ENCODE measurements at places on chromosomes 3 and 15. TPM values are rescaled to one million over a fixed set of nuclear protein-coding genes. Genes with fewer than 3 reads are reported as not detected.

- DNase-seq, result no peak
These were observed 52.6 kb upstream of the SEC61A1 start for GRCh38 chr3:127999509-128000106.

The SCN5A gene
- polyA plus RNA-seq, result 0.01 TPM

GRCh38 chr3:128067489-128067888 is 15.3 kb downstream of the SEC61A1 start:
- DNase-seq, result no peak

DNA sequence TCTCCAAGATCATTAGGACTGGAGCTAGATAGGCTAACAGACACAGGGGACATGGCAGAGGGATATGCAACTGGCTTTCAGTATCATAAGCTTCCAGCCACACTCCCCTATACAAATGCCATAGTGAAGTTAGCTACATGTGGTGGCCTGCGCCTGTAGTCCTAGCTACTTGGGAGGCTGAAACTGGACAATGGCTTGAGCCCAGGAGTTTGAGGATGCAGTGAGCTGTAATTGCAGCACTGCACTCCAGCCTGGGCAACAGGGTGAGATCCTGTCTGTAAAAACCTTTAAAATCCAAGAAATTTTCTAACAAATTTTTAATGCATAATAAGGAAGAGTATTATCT is 37.3 kb downstream of the DLG1 start:
- DNase-seq, result no peak

The GRK7 gene
- 0.07 TPM for polyA plus RNA-seq

GRCh38 chr3:141266797-141267555 is 35.4 kb downstream of the PXYLP1 start:
- DNase-seq, result peak; percentile 60

DNA sequence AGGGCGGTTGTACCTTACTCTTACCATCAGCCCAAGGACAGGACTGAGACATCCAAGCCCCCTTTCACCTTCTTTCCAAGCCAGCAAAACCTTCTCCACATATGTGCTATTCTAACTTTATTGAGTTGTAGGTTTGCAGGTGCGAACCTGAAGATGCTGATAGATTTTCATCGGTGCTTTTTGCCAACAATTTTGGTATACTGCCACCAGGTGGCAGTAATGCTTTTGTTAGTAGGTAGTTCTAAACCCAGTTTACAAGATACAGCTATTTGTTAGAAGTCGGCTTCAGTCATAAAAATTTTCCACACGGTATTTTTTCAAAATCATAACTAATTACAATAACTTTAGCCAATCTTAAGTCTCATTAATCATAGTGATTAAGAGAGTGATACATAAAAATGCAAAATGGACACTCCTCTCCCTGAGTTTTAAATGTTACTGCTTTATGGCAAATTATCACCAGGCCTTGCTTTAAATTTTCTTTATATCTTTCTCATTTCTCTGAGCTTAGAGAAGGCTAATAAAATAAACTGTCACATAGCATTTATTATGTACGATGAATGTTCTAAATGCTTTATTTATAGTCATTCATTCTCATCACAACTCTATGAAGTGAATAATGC is 636 bp downstream of the TBC1D21 start:
- peak; percentile 53 for DNase-seq

DNA sequence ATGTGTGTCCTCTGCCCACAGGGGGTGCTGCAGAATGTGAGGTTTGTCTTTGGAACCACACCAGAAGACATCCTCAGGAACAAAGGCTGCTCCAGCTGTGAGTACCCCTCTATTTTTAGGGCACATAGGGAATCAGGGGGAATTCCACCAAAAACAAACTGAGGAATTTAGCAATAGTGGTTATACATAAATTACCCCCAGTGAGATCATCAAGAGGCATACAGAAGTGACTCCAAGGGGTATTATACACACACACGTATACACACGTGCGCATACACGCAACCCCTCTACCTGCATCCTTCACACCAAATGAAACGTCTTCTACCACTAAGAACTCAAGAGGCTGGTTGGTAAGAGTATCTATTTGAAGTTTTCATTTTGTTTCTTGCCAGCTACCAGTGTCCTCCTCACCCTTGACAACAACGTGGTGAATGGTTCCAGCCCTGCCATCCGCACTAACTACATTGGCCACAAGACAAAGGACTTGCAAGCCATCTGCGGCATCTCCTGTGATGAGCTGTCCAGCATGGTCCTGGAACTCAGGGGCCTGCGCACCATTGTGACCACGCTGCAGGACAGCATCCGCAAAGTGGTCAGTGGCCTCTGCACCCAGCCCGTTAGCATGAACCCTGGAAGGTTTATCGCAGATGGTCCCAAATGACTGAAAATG is 2.9 kb downstream of the THBS1 start:
- DNase-seq, result no peak

DNA sequence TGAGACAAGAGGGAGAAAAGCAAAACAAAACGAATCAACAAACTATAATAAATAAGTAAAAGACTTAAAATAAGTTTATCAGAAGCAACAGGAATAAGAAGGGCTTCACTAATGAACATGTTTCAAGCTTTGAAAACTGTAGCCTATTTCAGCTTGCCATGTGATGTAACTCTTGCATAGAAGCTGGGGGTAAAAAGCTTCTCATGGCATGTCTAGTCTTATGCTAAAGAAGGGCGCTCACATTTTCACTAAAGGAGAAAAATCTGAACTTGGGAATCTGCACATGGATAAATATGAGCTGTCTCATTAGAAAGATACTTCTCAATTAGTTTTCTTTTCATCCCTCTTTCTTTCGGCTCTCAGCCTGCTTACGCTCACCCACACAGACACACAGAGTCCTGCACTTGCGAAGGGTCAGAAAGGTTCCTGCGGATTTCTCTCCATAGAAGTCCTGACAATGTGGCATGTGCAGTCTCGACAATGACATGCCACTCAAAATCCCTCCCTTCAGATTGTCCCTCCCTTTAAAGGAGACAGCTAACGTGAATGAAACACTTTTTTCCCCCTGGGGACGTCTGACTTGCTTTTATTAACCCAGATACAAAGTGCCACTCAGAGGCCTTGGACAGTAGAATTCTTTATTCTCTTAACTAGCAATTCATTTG is 568.9 kb upstream of the NR2F2 start:
- DNase-seq, result no peak

The P2RY1 gene
- 0.09 TPM for polyA plus RNA-seq

- peak; percentile 83 for DNase-seq
These were observed 55.0 kb upstream of the CHD2 start for GRCh38 chr15:92845126-92845508.

DNA sequence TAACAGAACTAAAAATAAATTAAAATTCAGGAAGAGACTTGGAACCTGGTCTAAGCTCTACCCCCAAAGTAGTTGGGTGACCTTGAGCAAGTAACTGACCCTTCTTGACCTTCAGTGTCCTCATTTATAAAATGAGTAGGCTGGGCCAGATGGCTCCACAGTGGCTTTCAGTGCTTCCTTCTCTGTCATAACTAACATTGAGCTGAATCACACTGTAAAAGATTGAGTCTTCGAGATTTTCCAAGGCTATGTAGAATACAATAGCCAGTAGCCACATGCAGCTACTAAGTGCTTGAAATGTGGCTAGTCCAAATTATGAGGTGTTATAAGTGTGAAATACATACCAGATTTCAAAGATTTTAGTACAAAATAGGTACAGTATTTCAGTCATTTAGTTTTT is 313.3 kb downstream of the MECOM start:
- no peak for DNase-seq

- DNase-seq, result no peak
These were observed 97.4 kb downstream of the DTWD1 start for GRCh38 chr15:49718234-49718633.

The AMOTL2 gene
- polyA plus RNA-seq, result not detected

DNA sequence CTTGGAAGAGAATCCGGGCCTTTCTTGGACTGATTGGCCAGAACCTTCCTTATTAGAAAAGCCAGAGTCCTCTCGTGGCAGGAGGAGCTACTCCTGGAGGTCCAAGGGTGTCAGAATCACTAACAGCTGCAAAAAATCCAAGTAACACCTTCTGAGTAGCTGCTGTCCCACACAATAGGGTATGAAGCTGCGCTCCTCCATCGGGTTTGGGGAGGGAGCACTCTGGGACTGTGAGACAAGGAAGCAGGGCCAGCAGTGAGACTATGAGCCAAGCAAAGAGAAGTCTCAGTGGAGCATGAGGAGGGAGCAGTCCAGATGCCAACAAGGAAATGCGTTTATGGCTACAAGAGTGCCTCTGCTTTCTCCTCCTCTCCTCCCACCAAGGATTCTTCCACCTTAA is 21.7 kb downstream of the SEMA3G start:
- DNase-seq, result no peak

- no peak for DNase-seq
These were observed 52.5 kb upstream of the OTOL1 start for GRCh38 chr3:161443921-161444693.

GRCh38 chr3:97699889-97700288 is 64.7 kb upstream of the ARL6 start:
- DNase-seq, result no peak

The FOXL2 gene
- not detected for polyA plus RNA-seq

The TGM4 gene
- not detected for polyA plus RNA-seq

DNA sequence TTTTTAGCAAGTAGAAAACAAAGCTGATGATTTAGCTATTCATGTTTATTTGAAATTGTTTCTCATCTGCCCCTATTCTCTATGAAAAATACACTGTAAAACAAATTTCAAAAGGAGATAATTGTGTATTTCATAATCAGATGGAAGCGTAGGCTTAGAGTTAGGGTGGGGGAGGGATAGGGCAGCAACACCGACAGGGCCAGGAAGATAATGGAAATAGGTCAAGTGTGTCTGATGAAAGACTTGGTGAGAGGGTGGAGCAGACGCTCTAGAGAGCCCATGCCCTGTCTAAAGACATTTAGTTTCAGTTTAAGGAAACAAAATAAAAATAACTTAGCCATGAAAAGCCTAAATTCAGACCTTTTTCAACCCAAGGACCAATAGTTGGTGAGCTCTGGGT is 51.6 kb upstream of the ARL6 start:
- DNase-seq, result no peak

GRCh38 chr15:59299929-59300617 is 72.6 kb downstream of the MYO1E start:
- DNase-seq, result peak; percentile 92

DNA sequence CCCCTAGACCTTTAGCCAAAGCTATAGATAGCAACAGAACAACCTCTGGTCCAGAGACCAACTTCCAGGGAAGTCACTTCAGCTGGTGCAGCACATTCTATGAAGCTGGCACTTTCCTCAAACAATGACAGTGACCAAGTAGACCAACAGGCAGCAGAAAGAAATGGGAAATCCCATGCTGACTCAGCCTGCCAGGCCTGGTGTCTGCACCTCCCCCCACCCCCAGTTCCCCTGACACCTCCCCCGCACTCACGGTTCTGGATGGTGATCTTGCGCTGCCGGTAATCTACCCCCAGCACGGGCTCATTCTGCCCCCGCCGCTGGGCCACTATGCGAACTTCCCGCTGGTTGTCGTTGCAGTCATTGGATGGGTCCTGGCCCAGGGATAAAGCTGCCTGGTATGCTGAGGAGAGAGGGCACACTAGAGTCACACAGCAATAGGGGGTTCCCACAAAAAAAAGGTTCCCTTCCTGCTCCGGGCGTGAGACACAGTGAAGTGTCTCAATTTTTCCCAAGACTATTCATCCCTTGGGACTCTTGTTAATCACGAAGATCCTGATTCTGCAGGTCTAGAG is 17.0 kb downstream of the ILDR1 start:
- DNase-seq, result peak; percentile 68

The CCR9 gene
- polyA plus RNA-seq, result 1.1 TPM

DNA sequence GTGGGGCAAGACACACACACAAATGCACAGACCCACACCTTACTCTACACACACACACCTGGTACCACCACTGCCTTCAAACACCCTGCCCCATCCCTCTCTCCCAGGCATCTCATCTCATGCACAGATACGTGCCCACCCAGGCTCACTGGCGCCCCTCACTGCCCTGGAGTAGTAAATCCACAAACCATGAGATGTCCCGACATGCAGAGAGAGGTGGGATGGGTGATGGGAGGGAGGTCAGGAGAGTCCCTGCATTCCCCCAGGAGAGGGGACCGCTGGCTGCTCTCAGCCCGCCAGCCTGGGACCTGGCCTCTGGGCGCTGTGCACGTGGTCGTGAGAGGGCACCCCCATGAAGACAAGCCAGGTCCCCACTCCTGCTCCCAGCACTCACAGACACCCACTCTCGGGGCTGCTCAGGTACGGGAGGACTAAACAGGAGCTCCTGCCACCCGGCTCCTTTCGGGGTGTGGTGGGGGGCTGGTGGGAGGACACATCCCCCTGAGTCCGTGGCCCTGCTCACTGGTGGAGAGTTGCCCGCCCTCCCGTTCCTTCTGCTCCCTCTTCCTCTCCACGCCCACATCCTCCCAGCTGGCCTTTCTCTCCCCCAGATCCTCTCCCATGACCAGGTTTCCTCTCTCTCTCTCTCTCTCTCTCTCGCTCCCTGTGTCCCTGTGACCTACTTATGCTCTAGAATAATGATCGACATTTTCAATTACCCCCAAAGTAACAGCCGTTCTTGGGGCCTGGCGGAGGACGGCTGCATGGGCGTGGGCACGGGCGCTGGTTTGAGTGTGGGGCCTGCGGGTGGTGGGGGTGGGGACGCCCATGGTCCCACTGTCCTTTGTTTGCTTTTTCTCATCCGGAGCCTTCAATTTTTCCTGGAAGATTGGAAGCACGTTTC is 18.9 kb upstream of the CSPG4 start:
- no peak for DNase-seq

The EIF3J gene
- 21.1 TPM for polyA plus RNA-seq

DNA sequence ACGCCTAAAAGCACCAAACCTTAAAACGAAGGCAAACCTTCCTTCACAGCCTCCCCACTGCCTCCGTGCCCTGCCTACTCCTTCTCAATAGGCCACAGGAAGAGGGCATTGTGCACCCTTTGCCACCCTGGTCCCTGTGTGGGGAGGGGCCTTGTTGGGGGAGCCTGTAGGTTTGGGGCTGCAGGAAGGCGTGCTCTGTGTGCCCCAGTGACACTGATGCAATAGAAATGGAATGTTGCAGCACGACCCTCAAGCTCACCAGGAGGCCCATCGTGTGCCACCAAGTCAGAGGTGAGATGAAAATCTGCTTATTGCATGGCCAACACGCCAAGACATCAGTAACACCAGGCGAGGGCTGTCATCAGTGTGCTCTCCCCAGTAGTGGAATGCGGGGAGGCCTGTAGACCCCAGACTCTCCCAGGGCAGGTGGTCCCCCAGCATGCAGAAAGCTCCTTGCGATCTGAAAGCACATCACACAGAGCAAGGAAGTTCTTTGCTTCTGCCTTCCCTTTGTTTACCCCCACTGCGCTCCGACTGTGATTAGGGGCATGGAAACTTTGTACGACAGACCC is 86.2 kb downstream of the ASB7 start:
- no peak for DNase-seq

DNA sequence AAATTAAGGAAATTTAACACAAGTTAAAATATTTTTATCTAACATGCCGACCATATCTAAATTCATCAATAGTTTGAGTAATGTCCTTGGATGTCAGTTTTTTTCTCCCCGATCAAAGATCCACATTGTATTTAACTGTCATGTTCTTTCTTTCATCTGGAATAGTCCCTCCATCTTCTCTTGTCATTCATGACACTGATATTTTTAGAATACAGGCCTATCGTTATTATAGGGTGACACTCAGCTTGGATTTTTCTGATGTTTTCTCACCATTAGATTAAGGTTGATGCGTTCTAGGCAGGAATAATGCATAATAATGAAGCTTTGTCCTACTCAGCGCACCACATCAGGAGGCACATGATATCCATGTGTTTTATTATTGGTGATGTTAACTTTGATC is 13.2 kb upstream of the PYGO1 start:
- no peak for DNase-seq

Data from B cell (primary cell).